Dermis blood vessel endothelial cell (primary cell): ENCODE measurements at places on chromosomes 1 and 21. TPM values are rescaled to one million over a fixed set of nuclear protein-coding genes. Genes with fewer than 3 reads are reported as not detected.

GRCh38 chr1:147771226-147772125 lies 11.1 kb upstream of the GJA5 start:
- peak; percentile 20 for DNase-seq

DNA sequence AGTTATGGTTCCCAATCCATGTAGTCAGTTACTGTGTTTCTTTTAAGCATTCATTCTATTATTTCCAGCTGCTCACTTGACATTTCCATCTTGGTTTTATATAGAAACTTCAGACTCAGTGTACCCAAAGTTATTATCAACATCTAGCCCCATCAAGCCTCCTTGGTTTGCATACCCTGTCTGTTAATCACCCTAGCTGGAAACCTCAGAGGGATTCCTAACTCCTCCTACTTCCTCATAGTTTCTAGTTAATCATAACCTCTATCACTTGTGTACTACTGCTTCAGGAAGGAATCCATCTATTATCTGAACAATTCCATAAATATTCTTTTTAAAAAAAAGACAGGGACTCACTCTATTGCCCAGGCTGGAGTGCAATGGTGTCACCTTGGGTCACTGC lies 293.3 kb downstream of the SDCCAG8 start:
- no peak for DNase-seq

- no peak for DNase-seq
Observed at GRCh38 chr1:46041551-46041950, 90.9 kb downstream of the PIK3R3 start.

GRCh38 chr1:157047062-157047410 lies 1.5 kb upstream of the ARHGEF11 start:
- DNase-seq = no peak

- peak; percentile 70 for DNase-seq
Observed at GRCh38 chr21:45386728-45387371, 18.1 kb upstream of the COL18A1 start.

GRCh38 chr1:47507144-47507543 lies 69.3 kb downstream of the FOXD2 start:
- DNase-seq = no peak

GRCh38 chr1:3211582-3212375 lies 142.8 kb downstream of the PRDM16 start:
- no peak for DNase-seq

DNA sequence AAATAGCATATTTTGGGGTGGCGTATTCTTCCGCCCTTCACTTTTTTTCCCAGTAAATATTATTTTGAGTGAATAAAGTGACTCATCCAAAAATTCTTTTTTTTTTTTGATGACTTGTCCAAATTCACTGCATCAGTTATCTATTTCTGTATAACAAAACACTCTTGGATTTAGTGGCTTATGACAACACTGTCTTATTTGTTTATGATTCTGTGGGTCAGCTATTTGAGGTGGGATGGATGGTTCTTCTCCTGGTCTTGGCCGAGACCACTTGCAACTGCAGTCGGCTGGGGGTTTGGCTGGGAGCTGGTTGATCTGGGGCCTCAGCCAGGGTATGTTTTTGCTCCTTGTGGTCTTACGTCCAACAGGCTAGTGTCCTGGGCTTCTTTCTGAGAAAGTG lies 39.9 kb upstream of the SRSF10 start:
- no peak for DNase-seq

DNA sequence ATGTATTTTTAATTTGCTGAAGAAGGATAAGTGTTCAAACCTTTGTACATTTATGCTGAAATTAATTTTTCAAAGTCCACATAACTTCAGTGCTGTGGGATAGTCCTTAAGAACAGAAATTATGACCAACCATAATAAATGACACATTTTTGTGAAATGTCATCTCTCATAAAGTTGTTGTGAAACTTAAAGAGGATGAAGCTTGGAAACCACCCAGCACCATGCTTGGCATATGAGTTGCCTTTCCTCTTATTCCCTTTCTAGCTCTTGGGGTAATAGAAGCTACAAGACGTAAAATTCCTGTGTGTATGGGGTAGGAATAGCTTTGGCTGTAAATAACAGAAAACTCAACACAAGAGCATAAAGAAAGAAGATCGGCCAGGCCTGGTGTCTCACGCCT lies 18.9 kb upstream of the USP24 start:
- no peak for DNase-seq

DNA sequence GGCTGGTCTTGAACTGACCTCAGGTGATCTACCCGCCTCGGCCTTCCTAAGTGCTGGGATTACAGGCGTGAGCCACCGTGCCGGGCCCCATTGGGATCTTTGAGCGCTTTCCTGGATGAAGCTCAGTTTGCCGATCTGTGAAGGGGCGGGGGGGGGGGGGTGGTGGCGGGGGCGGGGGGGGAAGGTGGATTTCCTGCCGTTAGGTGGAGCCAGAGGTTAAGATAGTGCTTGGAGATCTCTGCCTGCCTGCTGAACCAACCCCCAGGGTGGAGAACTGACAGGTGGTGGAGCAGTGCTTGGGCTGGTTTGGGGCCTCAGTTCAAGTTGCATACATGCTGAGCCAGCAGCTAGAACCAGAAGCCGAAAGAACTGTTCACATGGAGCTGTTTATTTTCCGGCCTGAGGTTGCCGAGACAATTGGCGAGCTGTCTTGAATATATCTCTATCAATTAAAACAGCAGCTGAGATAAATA lies 1.7 kb downstream of the TMCC2 start:
- DNase-seq = peak; percentile 48

- DNase-seq = peak; percentile 77
Observed at GRCh38 chr1:6347641-6348487, 45.7 kb downstream of the ACOT7 start.

GRCh38 chr1:168480997-168481396 lies 62.8 kb downstream of the XCL2 start:
- DNase-seq = no peak

GRCh38 chr1:27664291-27664690 lies 7.7 kb downstream of the IFI6 start:
- DNase-seq = no peak

- DNase-seq = no peak
Observed at GRCh38 chr21:34076835-34077234, 3.5 kb downstream of the MRPS6 start.

GRCh38 chr1:110477041-110477440 lies 26.1 kb downstream of the PROK1 start:
- peak; percentile 52 for DNase-seq

DNA sequence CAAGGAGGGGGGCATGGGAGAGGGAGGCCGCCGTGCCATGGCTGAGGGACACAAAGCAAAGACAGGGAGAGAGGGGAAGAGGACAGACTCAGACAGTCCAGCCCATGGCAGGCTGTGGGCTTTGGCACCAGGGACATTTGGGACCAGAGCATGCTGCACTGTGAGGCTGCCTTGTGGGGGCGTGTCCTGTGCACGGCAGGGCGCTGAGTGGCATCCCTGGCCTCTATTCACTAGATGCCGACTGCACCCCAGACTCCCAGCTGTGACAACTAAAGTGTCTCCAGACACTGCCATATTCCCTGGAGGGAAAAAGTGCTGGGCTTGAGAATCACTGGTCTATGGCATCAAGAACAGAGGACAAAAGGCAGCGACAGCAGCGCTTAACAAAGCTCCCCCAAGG lies 18.6 kb upstream of the PRDM15 start:
- no peak for DNase-seq

PLA2G2F gene
- not detected in 2 replicates for total RNA-seq

SYNJ1 gene
- total RNA-seq = 11.4 and 23.5 TPM in 2 replicates

KRTAP11-1 gene
- not detected in 2 replicates for total RNA-seq

KAZN gene
- total RNA-seq = 1.9 and 2.3 TPM in 2 replicates

CR1L gene
- total RNA-seq = 0.14 TPM in 1 of 2 replicates, not detected in the other

LAMC2 gene
- 0.70 and 1.5 TPM in 2 replicates for total RNA-seq
